ENCODE measurements at places on chromosomes 12 and 14.

DNA sequence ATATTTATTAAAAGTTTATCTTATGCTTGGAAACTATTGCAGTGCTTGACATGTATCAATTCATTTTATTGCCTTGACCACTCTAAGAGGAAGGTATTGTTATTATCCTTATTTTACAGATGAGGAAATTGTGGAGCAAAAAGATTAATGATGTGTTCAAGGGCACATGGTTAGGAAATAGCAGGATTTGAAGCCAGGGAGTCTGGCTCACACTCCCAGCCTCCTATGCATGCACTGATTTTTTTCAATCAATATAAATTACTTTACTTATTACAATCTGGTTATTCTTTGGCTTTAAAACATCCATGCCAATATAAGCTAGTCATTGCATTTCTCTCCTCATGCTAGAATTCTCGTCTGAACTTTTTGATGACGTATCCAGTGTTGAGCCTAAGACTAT, 94.2 kb upstream of the TBX5 start:
- no peak for DNase-seq

GRCh38 chr12:65106948-65107347, 14.2 kb downstream of the WIF1 start:
- DNase-seq = no peak

DNA sequence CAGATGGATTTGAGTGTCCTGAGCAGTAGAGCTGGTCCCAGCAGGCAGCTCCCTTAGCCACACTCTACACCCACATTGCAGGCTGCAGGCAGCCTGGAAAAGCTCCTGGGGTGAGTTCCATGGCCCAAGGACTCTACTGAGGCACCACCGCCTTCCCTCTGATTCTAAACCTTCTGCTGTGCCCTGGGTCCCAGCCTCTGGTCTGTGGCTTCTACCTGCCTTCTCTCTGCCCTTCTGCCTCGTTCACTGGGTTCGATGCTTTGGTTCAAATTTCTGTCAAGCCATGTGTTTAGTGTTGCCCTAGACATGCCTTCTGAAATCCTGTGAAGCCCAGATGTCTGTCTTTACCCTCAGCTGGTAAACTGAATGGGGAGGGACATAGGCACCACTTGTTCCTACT, 1.5 kb upstream of the FGF6 start:
- DNase-seq = no peak

GRCh38 chr12:113598815-113599406, 127.2 kb upstream of the LHX5 start:
- DNase-seq = no peak

DNA sequence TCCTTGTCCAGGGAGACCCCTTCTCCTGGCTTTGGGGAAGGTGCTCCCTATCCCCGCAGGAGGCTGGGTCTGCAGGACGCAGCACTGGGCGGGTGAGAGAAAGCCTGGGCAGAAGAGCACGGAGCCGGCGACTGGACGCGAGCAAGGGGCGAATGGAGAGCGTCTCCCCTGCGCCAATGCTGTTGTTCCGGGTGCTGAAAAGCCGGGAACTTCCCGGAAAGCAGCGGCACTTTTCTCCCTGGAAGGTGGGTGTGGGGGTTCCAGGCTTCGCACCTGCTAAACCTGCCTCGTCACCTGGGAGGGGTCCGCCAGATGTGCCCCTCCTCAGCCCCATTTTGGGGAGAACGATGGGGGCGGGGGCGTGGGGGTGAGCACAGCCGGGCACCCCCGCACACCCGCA, 417.1 kb upstream of the TMTC1 start:
- no peak for DNase-seq

DNA sequence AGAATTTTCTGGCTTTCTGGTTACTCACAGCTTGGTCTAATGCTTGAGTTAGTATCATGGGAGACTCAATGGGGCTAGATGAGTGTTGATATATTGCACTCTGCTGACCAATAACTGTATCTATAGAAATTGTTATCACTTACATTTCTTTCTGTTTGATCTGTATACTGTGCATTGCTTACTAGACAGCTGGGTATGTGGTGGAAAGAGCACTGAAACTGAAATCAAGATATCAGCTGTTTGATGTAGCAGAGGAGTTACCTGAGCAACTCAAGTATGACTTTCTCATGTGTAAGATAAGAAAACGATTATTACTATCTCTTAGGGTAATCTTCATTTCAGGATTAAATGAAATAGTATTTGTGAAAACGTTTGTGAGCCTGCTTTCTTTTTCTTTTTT, 183.0 kb downstream of the SLC15A5 start:
- DNase-seq = no peak

DNA sequence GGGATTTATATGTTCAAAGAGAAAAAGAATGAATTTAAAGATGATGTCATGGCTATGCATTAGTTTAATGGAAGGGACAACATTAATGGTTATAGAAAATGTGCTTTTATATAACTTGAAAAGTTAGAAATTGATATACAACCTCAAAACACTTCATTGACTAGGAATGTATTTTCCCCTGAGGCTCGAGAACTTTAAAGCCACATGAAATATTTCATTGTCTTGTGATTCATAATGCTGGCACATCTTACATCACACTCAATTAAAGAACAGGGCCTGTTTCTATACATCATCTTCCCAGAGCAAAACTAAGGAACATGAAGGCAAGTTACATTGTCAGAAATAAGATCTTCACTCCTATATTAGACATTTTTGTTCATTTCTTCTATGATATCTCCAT, 35.2 kb upstream of the PAWR start:
- DNase-seq = no peak

DNA sequence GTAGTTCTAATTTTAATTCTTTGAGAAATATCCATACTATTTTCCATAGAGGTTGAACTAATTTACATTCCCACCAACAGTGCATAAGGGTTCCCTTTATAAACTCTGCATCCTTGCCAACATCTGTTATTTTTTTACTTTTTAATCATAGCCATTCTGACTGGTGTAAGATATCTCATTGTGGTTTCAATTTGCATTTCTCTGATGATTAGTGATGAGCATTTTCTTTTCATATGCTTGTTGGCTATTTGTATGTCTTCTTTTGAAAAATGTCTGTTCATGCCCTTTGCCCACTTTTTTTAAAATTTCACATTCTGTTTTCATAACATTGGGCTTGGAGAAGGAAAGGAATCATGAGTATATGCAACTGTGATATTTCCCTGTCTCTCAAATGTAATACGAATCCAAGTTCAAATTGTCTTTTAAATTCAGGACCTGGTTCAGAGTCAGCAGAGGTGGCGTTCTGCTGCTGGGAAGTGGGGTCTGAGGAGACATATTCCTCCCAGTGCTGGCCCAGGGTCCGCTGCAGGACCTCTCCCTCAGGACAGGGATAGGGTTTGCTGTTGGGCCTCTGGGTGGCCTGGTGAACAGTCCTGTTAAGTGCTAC, 81.2 kb upstream of the ETV6 start:
- DNase-seq = no peak

DNA sequence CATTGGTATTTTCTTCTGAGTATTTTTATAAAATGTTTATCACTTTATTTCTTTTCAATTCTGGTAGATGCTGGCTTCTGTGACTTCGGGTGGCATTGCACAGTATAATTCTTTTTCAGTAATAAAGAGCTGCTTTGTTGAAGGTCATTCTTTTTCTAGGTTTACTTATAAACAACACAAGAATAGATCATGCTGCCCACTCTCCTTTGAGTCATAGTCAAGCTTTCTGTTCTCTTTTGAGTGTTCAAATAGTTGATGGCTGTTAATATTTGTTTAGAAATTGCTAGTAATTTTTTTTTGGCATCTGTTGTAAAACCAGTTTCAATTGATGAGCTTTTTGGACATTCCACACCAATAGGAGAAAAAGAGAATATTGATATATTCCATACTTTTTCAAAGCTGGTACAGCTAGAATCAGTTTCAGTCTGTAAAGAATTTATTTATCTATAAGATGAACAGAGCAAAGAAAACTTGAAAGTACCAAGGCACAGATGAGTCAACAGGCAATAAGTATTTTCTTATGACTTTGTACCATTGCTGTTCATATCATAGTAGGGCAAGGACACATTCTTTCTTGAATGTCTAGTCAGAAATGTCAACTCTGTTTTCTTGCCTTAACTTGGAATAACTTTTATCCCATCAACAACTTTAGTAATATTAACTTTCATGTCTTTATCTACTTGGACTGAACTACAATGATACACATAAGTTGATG, 513.0 kb upstream of the SEL1L start:
- DNase-seq = no peak

DNA sequence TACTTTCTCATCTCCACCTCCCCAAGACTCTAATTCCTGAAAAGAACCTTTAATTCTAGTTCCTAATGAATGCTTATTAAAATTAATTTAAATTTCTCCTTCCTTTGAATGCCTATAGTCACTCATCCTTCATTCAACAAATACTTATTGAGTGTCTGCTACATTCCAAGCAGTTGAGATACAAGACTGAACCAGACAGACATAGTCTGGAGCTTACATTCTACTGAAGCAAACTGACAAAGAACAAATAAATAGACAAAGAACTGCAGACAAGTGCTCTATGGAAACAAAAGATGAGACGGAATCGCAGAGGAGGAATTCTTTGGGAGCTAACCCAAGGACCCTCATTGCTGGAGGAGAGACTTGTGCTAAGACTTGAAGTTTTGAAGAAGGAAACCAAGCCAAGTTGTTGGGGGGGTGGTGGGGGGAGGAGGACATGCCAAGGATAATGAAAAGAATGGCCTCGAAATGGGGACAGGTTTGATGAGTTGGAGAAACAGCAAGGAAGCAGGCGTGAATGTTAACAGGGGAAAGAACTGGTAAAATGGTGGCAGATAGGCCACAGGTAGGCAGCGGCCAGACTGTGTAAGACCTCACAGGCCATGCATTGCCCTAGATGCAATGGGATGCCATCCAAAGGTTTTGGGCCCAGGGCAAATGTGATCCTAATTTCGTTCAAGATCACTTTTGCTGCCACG, 9.7 kb upstream of the TDG start:
- no peak for DNase-seq

DNA sequence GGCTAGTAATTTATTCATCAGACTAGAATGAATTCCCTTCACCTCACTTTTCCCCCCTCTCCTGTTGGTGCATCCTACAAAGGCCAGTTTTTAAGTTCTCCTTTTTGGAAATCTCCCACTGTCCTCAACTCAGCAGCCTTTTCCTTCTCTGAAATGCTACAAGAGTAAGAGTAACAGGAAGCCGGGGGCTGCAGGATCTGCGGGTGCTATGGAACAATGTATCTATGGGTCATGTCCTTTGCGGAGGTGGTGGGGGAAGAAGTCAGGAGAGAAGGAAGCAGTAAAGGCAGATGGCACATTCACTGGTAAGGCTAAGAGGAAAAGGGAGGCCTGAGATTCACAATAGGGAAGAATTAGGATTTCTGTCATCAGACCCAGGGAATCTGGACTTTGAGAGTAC, 22.2 kb upstream of the TESC start:
- no peak for DNase-seq

- DNase-seq = no peak
Measured at GRCh38 chr14:68124979-68125731, 305.6 kb downstream of the RAD51B start.

DNA sequence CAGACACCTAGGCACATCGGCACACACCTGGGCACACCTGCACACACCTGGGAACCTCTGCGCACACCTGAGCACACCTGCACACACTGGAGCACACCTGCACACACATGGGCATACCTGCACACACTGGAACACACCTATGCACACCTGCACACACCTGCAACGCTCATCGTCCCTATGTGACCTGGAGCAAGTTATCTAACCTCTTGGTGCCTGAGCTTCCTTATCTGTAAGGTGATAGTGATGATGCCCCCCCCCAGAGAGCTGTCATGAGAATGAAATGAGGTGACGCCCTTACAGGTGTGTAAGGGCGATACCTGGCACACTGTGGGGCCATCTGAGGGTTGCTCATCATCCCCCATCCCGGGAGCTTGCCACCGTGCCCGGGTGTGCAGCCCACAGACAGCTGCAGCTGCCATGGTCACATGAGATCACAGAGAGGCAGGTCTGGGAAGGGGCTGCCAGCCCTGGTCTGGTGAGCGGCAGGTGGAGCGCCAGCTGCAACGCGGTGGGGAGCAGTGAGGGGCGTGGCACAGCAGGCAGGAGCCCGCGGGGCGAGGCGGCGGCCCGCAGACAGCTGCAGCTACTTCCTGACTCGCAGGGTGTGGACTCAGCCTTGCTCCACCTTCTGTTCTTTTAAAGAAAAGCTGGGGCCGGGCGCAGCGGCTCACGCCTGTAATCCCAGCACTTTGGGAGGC, 59.9 kb upstream of the FBRSL1 start:
- no peak for DNase-seq

DNA sequence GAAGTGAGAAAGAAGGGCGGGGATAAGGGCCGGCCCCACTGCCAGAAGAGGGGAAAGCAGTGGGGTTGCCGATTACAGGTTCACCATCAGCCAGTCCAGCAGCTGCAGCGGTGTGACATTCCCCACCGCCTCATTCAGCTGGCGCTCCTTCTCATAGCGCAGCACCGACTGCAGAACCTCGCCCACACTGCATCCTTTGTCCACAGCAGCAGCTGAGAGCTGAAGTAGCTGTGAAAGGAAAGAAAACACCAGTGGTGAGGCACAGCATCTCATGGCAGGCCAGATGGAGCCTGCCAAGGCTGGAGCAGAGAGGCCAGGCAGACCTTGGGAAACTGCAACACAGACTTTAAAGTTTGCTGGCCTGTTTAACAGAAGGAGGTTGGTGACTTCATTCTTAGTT, 33.2 kb downstream of the AKAP3 start:
- DNase-seq = no peak

GRCh38 chr12:126431767-126432166, 1366.5 kb downstream of the AACS start:
- DNase-seq = no peak

GRCh38 chr14:31957565-31957964, 119.5 kb upstream of the ARHGAP5 start:
- DNase-seq = no peak

- DNase-seq = peak; percentile 32
Measured at GRCh38 chr12:68451261-68452077, 119.3 kb upstream of the MDM1 start.

- no peak for DNase-seq
Measured at GRCh38 chr12:122080149-122081082, 1.9 kb downstream of the MLXIP start.

GRCh38 chr14:64225151-64225757, 68.9 kb downstream of the ESR2 start:
- DNase-seq = no peak

GRCh38 chr12:108333898-108334699, 5.0 kb downstream of the CMKLR1 start:
- no peak for DNase-seq

- DNase-seq = no peak
Measured at GRCh38 chr12:4719821-4720636, at the start of gene GALNT8. GALNT8 (plus strand) TSS chr12:4720400; CDS start chr12:4720678, 278 bp downstream.

DNA sequence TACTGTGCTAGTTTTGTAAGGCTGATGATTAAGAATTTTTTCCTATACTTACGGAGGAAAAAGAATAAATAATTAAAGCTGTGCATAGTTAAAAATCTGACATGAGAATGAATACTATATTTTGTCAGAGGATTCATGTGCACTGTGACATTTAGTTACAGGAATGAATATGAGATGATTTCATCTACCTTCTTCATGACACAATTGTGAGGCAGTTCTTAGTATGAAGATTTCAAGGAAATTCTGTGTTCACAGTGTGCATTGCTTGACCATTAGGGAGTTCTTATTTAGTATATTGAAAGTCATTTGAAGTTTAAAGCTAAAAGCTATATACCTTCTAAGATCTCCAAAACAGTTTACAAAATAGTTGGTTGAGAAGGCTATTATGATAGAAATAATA, 70.1 kb downstream of the ATF7IP start:
- DNase-seq = no peak
